ENCODE measurements at places on chromosomes 6 and 20.

DNA sequence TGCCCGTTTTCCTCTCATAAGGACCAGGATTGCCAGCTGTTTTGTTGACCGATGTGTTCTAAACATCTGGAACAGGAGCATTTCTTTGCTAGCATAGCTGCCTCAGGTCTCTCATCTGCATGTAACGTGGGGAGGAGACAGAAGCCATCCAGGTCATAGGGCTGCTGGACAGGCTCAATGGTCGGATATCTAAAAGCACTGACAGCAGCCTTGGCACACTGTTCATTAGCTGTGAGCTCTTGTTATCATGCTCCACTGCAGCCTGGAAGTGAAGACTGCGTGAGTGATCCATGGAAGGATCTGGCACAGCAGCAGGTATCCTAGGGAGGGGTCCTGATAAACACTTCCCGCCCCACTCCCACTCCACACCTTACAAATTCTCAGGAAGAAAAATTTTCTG lies 175.3 kb downstream of the LRFN2 start:
- no peak for DNase-seq

DNA sequence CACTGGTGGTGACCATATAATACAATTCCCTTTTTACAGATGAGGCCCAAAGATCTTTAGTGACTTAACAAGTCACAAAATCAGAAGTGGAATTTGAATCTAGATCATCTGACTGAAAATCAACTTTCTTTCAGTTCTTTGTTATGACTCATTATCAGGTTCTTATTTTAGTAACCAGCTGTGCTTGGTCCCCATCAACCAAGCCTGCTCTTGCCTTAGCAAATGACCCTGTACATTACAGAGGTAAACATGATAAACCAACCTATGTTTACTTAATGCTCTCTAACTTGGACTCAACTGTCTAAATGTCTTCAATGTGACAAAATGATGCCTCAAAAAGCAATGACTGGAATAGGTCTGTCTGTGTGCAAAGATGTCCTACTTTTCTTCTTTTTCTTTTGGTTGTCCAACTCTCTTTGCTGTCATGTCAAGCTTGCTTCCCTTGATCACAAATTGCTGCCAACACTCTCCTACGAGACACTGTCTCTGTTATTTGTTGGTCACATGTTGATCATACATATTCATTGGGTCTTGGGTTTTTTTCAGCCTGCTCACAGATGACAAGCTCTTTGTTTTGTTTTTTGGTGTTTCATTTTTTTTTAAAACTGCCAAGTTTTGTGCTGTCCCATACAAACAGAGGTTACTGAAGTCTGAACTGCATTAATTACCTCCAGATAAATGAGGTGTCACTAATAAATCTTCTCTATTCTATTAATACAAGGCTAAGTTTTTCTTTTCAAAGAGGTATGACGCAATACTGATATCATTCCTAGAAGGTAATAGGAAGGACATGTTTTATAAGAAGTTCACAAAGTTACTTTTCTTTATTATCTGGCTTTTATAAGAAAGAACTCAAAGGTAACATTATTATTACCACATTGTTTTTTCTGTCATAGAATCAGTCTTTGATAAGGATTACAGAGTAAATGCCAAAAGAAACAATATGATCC lies 62.2 kb upstream of the PLN start:
- no peak for DNase-seq

DNA sequence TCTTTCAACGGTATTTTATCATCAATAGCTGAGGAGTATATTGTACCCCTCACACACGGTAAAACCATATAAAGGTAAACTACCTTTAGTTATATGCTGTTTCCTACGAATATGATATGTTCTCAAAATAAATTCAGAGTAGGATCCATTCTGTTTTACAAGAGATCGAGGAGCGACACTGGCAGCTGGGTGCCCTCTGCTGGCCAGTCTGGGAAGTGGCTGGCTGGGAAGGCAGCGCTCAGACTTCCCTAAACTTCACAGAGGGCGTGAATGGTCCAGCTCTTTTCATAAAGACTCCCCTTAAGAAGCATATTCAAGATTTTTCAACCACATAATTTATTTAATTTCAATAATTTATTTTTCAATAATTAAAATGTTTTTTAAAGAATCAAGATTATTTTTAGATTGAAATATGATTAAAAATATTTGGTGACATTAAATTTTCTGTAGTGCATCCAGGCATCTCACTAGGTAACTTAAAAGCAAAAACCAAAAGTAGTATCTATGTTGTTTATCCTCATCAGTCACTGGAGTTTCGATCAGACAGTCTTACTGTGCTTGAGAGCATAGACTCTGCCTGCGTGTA lies 187.5 kb upstream of the PDE10A start:
- DNase-seq, result peak; percentile 31

GRCh38 chr6:147881432-147881831 lies 372.9 kb downstream of the SAMD5 start:
- DNase-seq, result no peak

DNA sequence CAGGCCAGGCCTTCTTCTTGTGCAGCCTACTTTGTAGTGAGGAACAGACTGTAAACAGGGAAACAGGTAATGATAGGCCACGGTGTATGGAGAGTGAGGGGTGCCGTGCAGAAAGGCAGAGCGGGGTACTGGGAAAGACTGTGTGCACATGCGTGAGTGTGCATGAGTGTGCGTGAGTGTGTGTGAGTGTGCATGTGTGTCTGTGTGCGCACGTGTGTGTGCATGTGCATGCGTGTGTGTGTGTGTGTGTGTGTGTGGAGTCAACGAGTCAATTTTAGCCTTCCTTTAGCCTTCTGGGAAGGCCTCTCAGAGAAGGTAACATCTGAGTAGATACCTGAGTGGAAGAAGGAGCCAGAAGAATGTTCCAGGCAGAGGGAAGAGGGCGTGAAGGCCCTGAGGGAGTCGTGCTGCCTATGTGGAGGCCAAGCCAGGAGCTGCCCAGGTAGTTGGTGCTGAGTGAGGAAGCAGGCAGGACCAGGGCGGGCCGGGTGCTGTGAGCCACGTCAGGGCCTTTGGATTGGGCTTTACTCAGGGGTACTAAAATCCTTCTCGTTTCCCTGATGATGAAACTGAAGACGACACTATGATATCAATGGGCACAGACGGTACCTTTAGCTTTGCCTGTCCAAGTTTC lies 6.3 kb downstream of the APCDD1L start:
- DNase-seq, result no peak

DNA sequence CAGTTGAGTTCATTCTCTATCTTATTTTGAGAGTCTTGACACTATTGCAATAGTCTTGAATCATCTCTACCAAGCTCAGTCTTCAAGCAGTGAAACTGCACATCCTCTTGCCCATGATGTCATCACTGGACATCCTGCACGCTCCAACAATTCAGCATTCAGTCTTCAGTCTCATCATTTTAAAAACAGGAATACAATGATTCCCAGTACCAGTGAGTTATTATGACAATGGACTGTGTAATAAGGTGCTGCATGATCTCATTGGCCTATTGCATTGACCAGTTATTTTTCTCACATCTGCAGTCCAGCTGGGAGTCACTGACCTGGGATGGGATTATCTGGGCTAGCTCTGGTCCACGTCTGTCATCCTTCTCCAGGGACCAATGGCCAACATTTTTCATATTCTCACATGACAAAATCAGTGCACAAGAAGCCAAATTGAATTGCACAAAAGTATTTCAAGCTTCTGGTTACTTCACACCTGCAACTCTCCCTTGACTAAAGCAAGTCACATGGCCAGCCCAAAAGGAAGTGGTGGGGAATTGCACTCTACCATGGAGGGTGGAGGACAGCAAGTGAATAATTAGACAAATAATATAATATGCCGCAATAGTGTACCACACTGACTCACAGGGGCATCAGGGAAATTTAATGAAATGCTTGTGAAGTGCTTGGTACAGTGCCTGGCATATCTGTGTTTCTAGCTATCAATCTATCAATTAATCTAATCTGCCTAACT lies 6.4 kb upstream of the CST2 start:
- no peak for DNase-seq

GRCh38 chr20:5656126-5656525 lies 94.1 kb upstream of the SHLD1 start:
- no peak for DNase-seq

DNA sequence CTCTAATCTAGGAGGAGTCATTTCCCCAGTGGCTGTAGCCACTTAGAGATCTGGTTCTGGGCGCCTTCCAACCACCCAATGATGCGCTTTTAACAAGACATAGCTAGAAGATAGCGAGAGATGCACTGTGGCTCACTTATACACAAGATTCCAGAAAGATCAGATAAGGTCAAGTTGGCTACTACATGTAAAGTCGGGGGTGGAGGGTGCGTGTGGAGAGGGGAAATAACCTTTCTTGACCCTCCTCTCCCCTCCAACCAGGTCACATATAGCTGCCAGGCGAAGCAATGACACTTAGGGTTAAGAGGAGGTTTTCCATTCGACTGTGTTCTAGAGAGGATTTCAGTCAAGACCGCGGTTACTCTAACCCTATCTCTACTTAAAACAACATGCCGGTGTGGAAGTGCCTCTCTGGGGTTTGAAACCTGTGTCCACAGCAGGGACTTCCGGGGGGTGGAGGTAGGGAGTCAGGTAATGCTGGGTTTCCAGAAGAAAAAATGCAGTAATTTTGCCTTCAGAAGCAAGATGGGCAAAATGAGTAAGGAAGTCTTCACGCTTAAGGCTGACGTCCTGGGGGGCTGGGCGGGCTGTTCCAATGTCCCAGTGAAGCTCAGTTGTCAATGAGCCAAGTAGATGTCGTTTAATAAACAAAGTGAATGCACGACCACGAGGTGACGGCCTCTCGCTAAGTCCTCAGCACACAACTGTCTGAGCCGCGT lies 1.8 kb upstream of the SIM1 start:
- no peak for DNase-seq

GRCh38 chr6:43095939-43096338 lies 19.8 kb downstream of the PTK7 start:
- no peak for DNase-seq

DNA sequence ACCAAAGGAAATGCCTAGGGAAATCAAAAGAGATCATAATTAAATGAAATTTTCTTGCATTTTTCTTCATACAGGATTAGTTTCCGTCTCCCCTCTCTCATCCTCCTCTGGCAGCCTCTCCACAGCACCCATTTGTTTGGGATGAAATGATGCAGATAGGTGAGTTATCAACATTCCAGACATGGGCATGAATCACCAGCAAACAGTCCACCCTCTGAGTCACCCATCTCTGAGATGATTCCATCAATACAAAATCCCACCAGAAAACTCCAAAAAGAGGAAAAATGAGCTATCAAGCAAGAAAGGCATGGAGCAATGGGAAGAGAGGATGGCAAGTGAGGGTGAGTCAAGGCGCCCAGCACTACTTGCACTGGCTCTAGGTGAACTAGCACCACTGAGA lies 11.4 kb downstream of the MC3R start:
- DNase-seq, result no peak

- DNase-seq, result no peak
Measured at GRCh38 chr20:3202965-3203314, 1.5 kb downstream of the DDRGK1 start.

GRCh38 chr20:57078116-57078515 lies 188.3 kb downstream of the BMP7 start:
- DNase-seq, result no peak

DNA sequence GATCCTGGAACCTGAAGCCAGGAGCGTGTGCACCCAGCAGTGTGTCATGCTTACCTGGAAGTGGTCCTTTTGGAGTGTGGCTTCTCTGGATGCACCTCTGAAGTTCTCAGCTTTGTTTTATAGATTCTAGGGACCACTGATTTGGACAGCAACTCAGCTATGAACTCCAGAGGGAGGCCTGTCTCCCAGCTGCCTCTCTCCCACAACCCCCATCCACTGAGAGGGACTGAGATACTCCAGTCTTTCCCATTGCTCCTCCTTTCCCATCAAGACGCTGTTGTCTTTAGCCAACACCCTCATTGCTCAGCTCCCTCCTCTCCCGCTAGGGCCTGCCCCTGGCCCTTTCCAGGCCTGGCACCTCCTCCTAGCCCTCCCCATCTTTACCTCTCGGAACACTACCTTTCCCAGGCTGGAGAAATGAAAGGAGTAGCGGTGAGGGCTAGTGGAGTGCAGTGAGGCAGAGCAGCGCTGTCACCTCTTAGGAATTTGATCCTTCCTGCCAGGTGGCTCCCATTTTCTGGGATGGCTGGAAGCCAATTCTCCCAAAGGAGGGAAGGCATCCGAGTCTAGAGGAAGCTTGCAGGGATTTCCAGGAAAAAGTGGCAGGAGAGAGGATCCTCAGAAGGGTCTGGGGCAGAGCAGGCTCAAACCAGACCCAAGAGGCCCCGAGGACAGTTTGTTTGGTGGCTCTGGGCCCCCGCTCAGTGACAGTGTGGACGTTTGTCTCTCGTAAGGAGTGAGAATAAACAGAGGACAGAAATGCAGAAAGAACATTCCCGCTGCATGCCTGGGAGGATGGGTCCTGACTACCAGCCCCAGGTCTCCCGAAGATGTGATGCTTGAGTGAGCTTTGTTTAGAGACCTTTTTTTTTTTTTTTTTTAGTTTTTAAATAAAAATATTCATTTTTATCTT lies at the start of gene LRRN4:
TSS of gene LRRN4 (minus strand) at position 285 of the 913 bp plus-strand sequence. CDS start 1,261 bp downstream, outside the sequence.
- no peak for DNase-seq

GRCh38 chr20:2762578-2763131 lies 37.8 kb downstream of the CPXM1 start:
- DNase-seq, result no peak

GRCh38 chr20:10430000-10430466 lies 4.0 kb downstream of the MKKS start:
- no peak for DNase-seq

DNA sequence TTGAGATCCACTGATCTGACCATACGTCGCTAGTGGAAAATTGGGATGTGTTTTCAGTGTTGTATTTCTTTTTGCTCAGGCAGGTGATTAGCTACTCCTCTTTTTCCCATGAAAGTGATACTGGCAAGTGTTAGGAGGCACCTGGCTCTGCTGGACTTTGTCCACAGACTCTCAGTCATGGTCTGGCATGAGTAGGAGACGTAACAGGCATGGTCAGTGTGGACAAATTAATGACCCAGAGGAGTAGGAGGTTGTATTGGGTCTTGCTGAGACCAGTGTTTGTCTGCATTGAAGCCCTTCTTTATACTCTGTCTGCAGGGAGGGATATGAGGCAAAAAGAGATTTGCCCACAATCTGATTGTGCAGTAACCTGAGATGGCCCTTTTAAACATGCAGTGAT lies 178.7 kb downstream of the DTNBP1 start:
- no peak for DNase-seq

DNA sequence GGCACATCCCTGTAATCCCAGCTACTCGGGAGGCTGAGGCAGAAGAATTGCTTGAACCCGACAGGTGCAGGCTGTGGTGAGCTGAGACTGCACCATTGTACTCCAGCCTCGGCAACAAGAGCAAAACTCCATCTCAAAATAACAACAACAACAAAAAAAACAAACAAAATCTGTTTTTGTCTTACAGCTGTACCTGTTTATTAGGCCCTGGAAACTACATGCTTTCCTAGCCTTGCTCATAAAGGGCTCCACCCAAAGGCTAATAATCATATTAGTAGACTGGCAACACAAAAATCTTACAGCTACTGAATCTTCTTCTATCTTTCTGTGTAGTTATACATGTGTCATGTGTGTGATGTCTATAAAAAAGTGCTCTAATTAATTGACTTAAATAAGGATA lies 503.9 kb upstream of the EYS start:
- DNase-seq, result no peak

- DNase-seq, result no peak
Measured at GRCh38 chr6:79157961-79158644, 76.4 kb downstream of the HMGN3 start.

GRCh38 chr20:20276811-20277530 lies 90.9 kb upstream of the INSM1 start:
- no peak for DNase-seq
